ENCODE measurements at places on chromosomes 3 and 15.

- DNase-seq: no peak
Observed at GRCh38 chr3:39260957-39261356, 18.9 kb downstream of the CX3CR1 start.

GRCh38 chr15:73987681-73988444, 4.2 kb downstream of the STOML1 start:
- DNase-seq: no peak

DNA sequence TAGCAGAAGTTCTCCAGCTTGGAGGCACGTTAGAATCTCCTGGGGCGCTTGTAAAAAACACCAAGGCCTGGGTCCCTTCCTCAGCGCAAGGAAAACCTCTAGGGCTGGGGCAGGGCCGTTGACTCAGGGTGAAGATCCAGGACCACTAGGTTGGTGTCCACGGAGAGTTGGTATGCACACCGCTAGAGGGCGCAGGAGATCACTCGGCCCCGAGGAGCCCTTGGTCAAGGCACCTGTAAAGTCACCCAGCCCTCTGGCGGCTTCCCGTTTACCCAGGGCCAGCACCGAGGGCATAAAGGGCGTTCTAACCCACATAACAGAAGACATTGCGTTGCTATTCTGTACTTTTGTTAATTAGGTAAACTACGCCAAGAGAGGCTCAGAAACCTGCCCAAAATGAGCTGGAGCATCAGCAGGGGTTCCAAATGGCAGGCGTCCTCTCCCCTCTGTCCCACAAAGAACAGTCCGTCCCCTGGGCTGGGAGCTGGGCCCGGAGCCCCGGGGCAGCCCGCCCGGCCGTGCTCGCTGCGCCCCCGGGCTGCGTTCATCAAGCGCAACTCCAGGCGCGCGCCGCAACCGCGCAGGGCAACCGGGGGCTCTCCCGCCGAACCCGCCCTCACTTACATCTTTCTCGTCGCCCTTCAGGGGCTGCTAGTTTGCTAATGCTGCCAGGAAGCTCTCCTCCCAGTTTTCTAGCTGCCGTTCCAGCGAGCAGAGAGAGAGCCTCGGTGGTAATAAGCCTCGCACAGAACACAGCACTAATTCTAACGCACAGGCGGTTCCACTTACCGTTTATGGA, 332.1 kb downstream of the ARRDC4 start:
- peak; percentile 83 for DNase-seq

DNA sequence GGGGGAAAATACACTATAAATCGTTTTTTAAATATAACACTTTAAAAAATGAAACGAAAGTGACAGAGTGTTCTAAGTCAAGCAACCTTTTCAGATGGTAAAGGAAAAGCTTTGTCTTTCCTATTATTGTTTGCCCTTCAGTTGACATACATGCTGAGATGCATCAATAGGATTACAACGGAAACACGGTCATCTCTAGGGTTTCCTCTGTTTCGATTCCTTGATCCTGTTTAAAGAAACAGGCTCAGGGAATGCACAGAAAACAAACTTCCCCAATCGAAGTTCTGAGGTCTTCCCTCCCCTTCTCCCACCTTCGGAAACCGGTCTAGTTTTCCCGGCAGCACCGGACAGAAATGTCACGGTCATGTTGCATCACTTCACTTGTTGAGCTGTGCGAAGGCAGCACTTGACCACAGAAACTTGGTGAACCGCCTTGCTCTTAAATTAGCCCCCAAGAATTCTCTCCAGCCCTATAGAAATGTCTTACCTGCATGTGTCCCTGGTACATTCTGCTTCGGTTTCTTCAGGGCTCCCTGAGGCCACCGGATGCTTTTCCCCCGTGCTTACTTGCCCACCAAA, 556 bp downstream of the PEX5L start:
- no peak for DNase-seq

GRCh38 chr3:99128725-99129505, 227.4 kb upstream of the DCBLD2 start:
- DNase-seq: no peak

DNA sequence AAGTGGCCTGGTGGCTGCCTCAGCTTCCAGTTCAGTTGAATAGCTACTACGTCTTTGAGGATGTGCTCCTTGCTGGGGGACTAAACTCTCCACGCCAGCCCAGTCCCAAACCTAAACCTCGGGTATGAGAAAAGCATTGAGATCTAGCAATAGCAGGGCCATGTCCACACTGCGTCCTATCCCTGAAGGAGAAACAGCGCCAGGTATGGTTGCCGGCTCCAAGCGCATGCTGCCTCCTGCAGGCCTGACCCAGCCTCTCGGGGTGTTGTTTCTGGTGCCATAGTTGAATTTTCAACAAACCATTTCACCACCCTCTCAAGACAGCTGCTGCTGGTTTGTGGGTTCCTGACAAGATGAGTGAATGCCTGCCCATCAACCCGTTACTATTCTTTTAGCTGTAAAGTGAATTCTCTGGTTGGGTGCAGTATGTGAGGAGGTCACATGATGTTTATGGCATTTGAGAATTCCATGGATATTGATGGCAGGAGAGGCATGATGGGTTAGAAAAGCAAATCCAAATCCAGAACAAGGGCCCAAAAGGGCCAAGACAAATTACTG, 13.0 kb upstream of the SLC28A1 start:
- no peak for DNase-seq

- DNase-seq: peak; percentile 28
Observed at GRCh38 chr3:52782412-52783210, 5.2 kb downstream of the ITIH1 start.

GRCh38 chr15:40787991-40788390, 18.2 kb downstream of the C15orf62 start:
- DNase-seq: no peak

DNA sequence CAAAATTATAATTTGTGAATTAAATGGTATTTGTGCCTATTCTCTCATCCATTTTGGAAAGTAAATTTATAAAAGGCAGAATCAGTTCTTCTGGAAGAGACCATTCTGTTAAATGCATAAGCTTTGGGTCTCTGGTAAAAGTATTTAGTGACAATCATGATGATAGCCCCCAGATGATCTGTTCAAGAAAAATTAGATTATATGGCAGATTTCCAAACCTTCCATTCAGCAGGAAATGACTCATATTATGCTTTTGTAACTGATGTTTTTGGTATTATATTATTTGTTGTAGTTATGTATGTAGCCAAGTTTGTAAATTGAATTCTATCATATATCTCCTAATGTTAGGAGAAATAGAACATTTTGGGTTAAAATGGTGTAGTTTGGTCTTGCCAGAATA, 340.8 kb upstream of the DPH6 start:
- DNase-seq: no peak

- no peak for DNase-seq
Observed at GRCh38 chr3:118055381-118055780, 979.3 kb downstream of the IGSF11 start.

GRCh38 chr15:70220490-70221096, 122.9 kb upstream of the TLE3 start:
- no peak for DNase-seq

GRCh38 chr3:143329567-143330211, 210.1 kb downstream of the CHST2 start:
- no peak for DNase-seq

- DNase-seq: no peak
Observed at GRCh38 chr15:68818769-68819494, 1.8 kb downstream of the ANP32A start.

GRCh38 chr15:90933301-90933700, 952 bp upstream of the HDDC3 start:
- no peak for DNase-seq

DNA sequence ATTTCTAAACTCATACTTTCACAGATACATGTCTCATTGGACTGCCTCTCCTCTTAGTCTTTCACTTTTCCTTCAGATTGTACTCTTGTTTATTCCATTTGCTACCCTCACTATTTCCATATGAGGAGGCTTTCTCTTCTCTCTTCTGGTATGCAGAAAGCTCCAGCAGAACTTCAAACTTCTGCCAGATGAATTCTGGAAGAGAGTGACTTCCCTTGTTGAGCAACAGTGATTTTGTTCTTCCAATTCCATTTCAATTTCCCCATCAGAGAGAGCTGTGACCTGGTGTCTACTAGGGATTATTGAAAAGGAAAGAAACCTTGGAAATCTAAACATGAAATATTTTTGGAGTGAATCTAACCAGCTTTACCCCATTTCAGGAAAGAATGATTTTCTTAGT, 523.2 kb upstream of the ZNF717 start:
- no peak for DNase-seq

DNA sequence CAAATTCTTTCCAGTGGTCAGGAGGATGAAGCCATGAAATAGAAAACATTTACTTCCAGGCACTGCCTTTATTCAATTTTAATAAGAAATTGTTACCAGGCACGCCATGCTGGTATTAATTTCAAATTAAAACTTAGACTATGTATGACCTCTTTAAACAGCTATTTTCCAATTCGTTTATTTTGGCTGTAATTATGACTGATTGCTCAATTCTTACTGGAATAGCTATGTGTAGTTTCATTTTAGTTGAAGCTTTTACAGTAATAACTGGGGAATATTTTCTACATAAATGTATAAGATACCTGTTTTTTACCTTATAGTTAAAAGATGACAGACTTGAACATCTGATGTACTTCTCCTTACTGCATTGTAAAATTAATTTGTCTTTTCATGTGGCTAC, 480.0 kb upstream of the GOLIM4 start:
- DNase-seq: no peak

DNA sequence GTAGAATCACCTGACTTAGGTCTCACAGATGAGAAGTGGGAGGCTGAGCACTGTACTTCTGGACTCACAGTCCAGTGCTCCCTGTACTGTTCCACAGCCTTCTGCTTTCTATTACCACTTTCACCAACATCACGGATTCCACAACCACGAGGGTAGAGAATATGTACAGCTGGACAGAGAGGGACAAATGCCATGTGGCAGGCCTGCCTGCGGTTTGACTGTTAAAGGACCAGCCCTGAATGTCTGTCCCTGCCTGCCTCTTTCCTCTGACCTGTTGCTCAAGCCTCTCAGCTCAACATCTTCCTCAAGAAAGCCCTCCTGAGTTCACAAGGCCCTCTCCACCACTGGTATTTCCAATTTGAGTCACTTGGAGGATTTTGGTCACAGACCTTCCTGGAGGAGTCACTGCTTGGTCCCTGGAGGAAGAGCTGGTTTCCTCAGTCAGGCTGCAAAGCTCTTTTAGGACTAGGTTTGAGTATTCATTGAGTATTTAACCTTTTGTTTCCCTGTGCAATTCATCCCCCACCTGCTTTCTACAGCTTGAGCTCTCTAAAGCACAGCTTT, 49.1 kb downstream of the RAB11A start:
- no peak for DNase-seq

- DNase-seq: no peak
Observed at GRCh38 chr3:15427981-15428380, 583 bp downstream of the EAF1 start.

DNA sequence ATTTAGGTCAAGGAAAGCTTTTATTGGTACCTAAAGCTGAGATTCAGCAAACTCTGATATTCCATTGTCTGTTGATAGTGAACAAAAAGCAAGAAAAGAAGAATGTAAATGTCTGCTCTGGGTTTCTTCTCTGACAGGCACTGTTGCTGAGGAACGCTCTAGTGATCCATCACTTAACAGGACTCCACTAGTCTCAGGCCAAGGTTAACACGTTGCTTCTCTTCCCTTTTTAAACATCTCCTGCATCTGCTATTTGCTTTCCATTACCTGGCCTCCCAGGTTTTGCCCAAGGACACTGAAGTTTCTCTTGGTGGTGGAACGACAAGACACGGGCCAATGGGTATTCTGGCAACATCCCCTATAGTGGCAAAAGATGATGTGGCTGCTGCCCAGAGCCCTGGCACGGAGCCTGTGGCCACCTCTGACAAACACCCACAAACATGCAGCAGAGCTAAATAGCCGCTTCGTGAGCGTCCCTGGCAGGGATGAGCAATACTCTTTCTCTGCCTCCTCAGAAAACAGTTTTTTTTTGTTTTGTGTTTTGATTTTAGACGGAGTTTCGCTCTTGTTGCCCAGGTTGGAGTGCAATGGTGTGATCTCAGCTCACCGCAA, 97.8 kb upstream of the AKAP13 start:
- DNase-seq: no peak

- DNase-seq: no peak
Observed at GRCh38 chr3:16496008-16496407, 17.5 kb downstream of the RFTN1 start.

DNA sequence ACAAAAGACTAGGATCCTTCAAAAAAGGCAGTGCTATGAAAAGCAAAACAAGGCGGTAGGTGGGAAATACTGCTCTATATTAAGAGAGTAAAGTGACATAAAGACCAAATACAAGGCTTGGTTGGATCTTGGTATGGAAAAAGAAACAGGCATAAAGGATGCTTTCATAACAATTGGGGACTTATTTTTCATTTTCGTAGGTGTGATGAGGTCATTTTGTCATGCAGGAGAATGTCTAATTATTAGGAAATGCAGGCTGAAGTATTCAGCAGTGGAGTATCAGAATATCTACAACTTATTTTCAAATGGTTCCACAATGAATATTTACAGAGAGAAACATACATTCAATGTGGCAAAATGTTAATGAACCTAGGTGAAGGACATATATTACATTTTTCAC, 9.0 kb downstream of the XPC start:
- no peak for DNase-seq

- DNase-seq: no peak
Observed at GRCh38 chr3:186464424-186465093, 79.6 kb downstream of the CRYGS start.

- peak; percentile 78 for DNase-seq
Observed at GRCh38 chr15:72197460-72198355, at the start of gene GRAMD2A. Gene GRAMD2A, minus strand, starts transcription at chr15:72197787.

DNA sequence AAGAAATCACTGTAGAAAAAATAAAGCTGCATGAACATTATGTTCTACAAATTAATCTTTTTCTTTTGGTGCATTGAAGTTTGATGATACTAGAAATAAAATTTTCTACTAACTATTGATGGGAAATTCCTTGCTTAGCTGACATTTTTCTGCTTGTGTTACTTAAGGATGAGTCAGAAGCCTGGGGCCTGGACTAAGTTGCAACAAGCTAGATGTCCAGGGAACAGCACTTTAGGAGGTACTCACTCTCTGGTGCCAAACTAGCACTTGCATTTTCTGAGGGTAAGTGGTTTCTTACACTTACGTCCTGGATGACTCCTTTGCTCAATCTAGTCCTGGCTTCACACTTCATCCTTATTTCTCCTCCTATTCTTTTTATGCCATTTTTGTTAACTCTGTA, 945.1 kb downstream of the IGSF11 start:
- DNase-seq: no peak

DNA sequence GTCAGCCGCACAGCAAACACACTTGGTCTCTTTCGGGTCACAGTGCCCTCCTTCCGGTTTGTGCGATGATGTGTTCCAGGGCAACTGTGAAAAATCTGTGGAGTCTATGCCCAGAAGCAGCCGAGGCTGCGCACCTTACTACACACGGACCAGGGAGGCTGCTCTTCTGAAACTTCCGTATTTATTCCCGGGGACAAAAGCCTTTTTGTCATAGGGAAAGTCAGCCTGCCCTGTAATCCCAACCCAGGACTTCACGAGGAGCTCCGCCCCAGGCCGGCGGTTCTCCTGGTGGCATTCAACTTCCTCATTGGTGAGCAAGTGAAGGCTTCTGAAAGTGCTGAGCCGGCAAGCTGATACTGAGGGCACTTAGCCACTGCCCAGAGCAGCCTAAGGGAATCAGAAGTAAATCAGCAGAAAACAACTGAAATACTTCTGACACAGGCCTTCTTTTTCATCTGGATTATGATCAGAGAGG, 126.5 kb downstream of the FMN1 start:
- DNase-seq: peak; percentile 56

- no peak for DNase-seq
Observed at GRCh38 chr3:127077068-127077467, 94.2 kb downstream of the PLXNA1 start.
